DMS79 (cell line): ENCODE measurements at places on chromosomes 3 and 15.

DNA sequence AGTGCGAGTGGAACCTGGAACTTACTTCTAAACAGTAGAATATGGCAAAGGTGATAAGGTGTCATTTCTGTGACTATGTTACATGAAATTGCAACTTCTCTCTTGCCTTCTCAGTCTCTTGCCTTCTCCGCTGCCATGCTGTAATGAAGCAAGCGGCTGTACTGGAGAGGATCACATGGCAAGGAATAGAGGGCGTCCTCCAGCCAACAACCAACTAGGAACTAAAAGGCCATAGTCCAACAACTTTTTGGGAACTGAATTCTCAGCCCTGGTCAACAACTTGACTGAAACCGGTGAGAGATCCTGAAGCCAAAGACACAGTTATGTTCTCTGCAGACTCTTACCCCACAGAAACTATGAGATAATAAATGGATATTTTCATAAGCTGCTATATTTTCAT lies 143.5 kb downstream of the P3H2 start:
- DNase-seq = no peak

- no peak for DNase-seq
Observed at GRCh38 chr3:34359064-34359463, 560.6 kb downstream of the PDCD6IP start.

DNA sequence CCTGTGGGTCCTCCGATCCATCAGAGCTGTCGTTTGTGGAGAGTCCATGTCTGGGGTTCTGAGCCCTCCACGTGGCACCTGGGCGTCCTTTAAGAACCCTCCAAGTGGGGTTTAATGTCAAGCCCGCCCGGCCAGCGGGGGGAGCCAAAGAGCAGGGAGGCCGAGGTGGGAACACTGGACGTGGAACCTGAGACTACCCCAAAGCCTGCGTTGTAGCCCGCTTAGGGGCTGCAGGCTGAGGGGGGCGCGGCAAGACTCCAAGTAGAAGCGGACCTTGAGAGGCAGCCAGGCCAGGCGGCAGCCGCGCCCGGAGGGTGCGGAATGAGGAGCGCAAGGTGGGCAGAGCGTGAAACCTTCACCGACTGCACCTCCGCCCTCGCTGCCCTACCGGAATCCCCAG lies 126.2 kb upstream of the ATP10A start:
- no peak for DNase-seq

- DNase-seq = no peak
Observed at GRCh38 chr3:125511420-125512118, 8.4 kb downstream of the SNX4 start.

DNA sequence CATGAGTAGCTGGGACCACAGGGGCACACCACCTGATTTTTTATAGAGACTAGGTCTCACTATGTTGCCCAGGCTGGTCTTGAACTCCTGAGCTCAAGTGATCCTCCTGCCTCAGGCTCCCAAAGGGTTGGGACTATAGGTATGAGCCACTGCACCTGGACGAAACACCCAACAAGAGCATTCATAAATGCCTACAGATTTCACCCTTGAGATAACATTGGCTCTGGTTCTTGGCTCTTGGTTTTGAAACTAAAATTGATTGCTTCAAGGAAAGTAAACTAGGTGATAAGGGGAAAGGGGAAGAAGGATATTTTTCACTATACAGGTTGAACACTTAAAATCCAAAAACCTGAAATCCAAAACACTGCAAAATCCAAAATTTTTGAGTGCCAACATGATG lies 10.3 kb downstream of the AP3S2 start:
- DNase-seq = no peak

DNA sequence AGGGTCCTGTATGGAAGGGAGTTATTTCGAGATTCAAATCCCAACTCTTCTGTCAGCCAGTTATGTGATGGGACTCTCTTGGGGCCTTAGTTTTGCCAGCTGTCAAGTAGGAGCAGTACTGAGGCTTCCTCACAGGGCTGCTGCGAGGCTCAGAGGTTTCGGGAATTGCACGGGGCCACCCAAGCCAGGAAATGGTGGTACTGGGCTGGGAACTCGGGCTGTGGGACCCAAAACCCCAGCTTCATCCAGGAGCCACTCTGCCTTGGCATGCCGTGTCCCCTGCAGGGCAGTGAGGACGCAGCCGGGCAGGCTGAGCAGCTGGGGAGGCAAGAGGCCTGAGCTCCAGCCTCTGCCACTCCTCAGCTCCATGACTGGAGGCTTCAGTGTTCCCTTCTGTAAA lies 118.6 kb downstream of the ETFA start:
- no peak for DNase-seq

GRCh38 chr15:88077296-88078020 lies 179.1 kb downstream of the NTRK3 start:
- no peak for DNase-seq

GRCh38 chr3:96324087-96324486 lies 490.3 kb upstream of the EPHA6 start:
- DNase-seq = no peak

DNA sequence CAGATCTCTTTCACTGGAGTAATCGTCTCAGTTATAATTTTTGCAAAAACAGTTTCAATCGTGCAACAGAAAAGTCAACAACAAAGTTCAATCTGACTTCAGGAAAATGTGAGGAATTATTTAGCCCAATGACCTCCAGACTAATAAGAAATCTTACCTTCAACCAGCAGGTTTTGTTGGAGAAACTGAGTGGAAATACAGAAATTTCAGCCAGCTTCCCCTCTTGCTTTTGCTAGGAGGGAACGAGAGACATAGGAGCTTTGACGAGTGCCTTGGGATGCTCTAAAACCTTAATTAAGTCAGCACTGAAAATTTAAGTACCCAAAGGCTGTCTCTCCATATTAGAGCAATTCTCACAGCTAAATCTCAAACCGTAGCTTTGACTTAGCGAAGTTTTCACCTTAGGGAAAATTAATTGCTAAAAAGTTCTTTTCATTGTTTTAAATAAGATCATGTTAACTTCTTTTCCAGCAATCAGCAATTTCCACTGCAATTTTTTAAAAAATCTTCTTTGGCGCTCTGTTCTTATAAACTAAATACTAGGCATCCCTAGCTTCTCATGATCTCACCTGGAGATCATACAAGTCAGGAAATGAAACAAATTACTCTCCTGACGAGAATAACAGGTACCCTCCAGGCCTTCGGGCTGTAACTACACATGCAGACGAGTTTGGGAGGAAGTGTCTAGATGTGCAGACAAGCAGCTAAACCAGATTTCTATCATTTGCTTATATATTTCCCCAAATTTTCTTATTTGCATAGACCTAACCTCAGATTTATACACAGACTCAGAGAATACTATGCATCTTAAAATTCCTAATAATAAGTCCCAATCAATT lies 250.2 kb downstream of the FAM43A start:
- no peak for DNase-seq

DNA sequence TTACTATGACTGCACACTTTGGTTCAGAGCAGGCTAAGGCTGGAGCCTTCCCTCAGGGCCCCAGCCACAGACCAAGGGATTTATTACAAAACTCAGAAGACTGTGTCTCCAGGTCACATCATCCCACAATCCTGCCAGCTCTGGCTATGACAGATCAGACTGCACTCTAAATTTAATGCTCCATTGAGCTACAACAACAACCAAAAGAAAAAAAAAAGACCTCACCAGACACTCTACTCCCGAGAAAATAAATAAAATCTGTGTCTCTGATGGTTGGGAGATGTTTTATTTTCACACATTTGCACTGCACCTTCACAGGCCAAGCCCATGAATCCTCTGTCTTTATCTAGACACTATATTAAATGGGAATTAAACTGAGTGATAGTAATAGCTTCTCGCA lies 50.8 kb upstream of the CTNNB1 start:
- peak; percentile 27 for DNase-seq

DNA sequence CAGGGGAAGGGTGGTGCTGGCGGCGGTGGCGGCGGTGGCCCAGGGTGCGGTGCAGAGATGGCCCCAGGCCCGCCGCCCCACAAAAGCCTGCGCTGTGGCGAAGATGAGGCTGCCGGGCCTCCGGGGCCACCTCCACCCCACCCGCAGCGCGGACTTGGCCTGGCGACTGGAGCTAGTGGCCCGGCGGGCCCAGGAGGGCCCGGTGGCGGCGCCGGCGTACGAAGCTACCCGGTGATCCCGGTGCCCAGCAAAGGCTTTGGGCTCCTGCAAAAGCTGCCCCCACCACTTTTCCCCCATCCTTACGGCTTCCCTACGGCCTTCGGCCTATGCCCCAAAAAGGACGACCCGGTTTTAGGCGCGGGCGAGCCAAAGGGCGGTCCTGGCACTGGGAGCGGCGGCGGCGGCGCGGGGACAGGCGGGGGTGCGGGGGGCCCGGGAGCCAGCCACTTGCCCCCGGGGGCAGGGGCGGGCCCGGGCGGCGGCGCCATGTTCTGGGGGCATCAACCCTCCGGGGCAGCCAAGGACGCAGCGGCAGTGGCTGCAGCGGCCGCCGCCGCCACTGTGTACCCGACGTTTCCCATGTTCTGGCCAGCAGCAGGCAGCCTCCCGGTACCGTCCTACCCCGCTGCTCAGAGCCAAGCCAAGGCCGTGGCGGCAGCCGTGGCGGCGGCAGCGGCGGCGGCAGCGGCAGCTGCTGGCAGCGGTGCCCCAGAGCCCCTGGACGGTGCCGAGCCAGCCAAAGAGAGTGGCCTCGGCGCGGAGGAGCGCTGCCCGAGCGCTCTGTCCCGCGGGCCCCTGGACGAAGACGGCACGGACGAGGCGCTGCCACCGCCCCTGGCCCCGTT lies 1.6 kb downstream of the SKOR1 start:
- DNase-seq = no peak

DNA sequence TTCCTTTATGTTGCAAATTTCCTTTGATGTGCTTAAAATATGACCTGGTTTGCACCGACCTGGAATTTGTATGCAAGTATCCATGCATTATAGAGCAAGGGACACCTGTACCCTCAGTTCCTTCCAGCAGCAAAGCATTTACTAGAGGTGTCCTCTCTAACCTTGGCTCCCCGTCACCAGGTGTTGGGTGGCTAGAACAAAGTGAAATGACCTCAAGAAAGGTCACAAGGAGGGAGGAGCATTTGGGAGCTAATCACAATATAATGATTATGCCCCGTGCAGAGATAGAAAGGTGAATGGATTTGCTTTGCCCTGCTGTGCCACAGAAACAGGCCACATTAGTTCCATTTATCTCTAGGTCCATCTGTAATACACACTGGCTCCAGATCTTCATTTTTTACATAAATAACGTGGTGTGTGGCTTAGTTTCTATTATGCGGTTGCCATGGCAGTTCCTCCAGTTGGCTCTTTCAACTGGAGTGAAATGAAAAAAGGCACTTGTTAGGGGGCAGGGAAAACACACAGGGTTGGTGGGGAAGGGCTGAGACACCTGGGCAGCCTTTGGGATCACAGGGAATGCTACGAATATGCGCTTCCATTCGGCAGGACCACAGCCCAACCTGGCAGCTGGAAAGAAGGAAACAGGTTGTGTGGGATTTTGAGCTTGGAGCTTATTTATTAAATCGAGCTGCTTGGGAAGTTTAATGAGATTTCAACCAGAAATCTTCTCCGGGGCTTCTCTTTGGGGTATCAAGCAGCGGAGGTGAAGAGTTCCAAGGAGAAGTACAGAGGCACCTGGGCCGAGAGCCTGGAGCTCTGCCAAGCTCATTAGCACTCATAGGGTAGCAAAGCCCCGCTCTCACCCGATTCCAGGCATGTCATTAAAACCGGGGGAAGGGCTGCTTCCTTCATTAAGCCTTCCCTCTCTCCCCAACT lies 233.5 kb upstream of the ST8SIA2 start:
- DNase-seq = no peak

GRCh38 chr3:8473990-8474389 lies 27.6 kb upstream of the LMCD1 start:
- no peak for DNase-seq

GRCh38 chr3:136905549-136905948 lies 43.5 kb downstream of the NCK1 start:
- DNase-seq = no peak

- no peak for DNase-seq
Observed at GRCh38 chr3:859135-859534, 233.7 kb upstream of the CNTN6 start.

DNA sequence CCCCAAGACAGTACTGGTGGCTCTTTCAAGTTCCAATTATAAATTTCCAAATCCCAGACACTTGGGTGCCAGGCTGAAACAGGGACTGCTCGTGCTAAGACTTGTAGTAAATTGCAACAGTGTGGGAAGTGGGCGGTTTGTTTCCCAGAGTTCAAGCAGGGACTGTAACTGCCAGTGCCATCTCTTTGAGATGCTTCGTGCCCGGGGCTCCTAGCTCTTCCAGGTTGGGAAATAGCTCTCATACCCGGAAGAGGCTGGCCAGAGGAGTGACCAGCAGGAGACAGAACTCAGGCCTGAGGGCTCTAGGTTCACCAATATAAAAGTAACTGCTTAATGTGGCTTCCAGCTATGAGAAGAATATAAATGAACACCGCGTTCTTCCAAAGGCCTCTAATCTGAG lies 54.0 kb upstream of the NEO1 start:
- DNase-seq = no peak

DNA sequence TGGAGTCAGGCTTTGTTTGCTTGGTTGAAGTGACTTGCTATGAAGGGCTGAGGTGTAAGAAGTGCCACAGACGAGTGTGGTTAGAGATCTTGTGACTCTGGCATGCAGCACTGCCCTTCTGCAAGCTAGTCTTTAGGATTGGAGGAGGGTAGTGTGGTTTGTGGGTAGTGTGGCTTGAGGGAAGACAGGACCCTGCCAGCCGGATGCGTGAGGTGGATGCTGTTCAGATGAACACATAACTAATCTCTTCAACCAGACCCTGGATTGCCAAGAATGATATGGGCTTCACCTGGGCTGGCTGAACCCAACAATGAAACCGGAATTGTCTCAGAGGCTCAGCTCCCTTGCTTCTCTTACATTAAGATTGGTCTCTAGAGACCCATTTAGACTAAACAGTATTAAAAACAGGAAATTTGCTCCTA lies 32.7 kb downstream of the STARD9 start:
- peak; percentile 1 for DNase-seq

DNA sequence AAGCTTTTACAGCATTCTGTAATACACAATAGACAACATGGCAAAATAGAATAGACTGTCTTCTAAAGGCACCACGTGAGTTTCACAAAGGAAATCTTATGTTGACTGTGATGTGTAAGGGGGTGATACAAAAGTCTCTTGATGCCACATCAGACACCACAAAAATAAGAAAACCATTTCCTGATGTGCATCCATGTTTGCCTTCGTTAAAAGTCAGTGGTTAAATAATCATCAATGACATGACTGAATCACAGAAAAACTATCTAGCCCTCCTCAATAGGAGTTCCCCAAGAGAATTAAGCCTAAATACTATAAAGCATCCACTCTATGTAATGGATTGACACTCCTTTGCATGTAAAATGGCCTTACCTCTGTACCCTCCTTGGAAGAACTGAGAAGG lies 198.6 kb upstream of the SLC2A2 start:
- no peak for DNase-seq
